ENCODE measurements at places on chromosomes 7 and 10.

DNA sequence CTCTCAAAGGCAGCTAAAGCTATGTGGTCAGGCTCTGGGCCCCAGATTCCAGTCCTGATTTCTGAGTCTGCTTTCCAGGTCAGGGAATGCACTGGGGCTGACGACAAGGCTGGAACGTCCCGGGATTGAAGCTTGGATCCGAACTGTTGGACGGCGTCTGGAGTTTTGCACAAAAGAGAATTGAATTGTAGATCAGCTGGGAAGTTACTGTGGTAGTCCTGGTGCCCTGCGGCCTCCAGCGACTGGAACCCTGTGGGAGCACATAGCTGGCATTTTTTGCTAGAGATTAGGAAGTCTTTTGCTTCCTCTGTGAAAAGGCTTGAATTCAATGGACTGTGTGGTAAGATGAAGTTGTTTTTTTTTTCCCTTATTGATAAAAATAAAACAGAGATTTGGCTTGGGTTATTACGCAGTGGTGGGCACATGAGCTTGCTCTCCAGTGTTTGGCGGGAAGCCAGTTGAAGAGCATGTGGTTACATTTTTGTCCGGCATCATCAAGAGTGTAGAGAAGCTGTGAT is at the start of gene HK1:
Gene HK1 (plus strand): TSS at position 51 of the 518 bp plus-strand sequence.
- DNase-seq, result no peak

DNA sequence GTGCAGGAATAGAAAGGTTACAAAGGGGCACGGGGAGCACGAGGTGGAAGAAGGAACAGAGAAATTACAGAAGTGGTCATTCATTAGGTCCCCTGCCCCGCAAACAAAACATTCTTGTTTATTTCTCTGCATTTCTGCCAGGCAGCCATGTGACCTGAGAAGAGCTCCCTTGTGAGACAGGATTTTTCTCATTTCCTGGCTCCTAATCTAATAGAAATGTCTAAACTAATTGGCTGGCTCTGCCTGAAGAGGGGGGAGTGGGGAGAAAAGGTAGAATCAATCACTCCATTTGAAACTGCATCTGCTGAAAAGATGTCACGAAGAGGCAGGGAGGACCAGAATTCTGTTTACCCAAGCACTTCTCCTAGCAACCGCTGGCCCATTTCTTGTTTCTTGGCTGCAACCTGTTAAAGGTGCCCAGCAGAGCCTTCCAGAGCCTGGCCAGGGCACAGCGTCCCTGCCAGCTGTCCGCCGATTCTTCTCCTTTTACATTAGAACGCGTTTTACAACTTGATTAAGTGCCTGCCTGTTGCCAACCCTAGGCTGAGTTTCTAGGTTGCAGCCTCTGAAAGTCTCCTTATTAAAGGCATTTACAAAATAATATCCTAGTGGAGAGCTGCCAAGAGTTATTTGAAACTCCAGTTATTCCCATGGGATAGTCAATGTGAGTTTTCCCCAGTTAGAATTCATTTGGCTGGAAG is 1227.6 kb downstream of the TYW1 start:
- no peak for DNase-seq

GRCh38 chr7:38000272-38000671 is 79.8 kb downstream of the EPDR1 start:
- DNase-seq, result no peak

- no peak for DNase-seq
These were observed 32.1 kb downstream of the VWC2 start for GRCh38 chr7:49805371-49806007.

GRCh38 chr7:20005081-20005480 is 212.1 kb downstream of the MACC1 start:
- DNase-seq, result no peak

- DNase-seq, result no peak
These were observed 72.3 kb downstream of the ICA1 start for GRCh38 chr7:8189625-8190024.

GRCh38 chr10:124590216-124591122 is 128.8 kb downstream of the LHPP start:
- DNase-seq, result no peak

DNA sequence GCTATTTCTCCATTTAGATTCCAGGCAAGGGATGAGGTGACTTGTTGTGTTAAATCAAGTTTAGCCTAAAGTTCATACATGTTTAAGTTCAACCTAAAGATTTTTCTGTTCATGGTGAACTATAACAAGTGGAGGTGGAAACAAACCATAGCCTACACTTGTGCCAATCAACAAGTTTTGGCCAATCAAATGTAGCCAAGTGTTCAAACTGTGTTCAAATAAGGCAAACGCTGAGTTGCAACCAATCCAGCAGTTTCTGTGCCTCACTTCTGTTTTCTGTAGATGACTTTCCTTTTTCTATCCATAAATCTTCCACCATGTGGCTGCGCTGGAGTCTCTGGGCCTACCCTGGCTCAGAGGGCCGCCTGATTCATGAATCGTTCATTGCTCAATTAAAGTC is 4.5 kb upstream of the VOPP1 start:
- DNase-seq, result no peak

GRCh38 chr10:47019155-47020145 is 108.2 kb downstream of the PTPN20 start:
- no peak for DNase-seq

DNA sequence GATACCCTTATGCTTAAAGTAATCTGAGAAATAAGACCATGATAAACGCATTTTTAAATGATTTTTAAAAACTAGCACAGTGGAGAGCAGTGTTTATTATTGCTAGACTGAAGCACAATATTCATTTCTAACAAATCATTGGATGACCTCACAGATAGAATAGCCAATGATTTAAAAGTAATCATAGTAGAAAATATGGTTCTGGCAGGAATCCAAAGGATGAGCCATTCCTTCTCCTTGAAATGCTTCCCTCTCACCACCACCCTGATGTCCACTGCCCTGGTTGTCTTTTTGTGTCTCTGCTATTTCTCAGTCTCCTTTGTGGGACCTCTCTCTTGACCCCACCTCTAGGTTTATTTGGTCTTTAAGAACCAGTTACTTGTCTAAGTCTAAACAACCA is 64.9 kb downstream of the PRKG1 start:
- DNase-seq, result no peak

- DNase-seq, result peak; percentile 27
These were observed 38.3 kb downstream of the AKR1B1 start for GRCh38 chr7:134420424-134421125.

GRCh38 chr10:10527861-10528562 is 489.7 kb upstream of the CELF2 start:
- no peak for DNase-seq

Data from progenitor cell of endocrine pancreas (in vitro differentiated cells).